ENCODE measurements at places on chromosomes 6 and 20.

GRCh38 chr20:37328149-37328945 lies 17.6 kb upstream of the SRC start:
- no peak for DNase-seq

DNA sequence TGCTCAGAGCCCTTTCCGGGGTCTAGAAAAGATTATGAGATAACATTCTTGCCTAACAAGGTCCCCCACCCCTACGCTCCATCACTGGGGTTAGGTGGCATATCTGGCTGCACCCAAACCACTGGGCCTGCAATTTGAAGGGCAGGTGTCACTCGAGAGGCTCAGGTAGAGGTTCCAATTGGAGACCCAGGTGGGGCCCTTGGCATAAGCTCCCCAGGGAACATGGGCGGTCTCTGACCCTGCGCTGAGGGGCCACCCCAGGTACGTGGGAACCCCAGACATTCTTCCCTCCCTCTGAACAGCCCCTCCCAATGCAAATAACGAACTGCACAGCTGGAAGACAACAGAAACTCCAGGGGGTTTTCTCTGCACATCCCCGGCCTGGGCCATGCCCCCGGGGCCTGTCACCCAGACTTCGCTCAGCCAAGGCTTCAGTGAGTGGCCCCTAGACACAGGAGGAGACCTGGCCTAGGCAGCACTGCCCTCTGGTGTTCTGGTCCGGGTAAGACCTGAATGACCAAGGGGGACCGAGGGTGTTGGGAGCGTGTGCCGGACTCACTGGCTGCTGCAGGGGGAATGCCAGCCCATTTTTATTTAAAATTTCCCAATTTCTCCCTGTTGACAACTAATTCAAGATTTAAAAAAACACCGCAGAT lies 47.5 kb downstream of the DSTN start:
- DNase-seq, result peak; percentile 67

- DNase-seq, result peak; percentile 95
Observed at GRCh38 chr20:1802385-1803060, 92.7 kb upstream of the SIRPA start.

- no peak for DNase-seq
Observed at GRCh38 chr6:101800598-101800997, 407.1 kb downstream of the GRIK2 start.

DNA sequence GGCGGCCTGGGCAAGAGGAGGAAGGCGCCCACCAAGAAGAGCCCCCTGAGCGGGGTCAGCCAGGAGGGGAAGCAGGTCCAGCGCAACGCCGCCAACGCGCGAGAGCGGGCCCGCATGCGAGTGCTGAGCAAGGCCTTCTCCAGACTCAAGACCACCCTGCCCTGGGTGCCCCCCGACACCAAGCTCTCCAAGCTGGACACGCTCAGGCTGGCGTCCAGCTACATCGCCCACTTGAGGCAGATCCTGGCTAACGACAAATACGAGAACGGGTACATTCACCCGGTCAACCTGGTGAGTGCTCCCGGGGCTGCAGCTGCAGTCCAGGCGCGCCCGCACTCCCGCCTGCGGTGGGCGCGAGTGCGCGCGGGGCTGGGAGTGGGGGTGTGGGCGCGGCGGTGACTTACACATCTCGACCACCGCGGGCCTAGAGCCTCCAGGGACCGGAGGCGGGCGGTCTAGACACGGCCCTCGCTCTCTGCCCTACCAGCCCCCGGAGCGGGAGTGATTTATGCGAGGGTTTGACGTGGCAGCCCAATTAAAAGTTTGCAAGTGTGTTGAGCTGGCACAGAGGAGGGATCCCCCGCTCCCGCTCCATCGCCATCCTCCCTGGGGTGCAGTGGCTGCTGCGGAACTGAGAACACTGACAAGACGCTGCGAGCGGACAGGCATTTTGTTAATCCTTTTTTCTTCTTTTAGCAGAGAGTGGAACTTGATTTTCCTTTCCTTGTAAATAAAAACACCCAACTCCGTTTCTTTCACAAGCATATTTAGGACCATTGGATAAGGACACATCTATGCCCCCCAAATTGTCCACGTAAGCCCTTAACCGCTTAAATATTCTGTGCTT lies 867 bp downstream of the TCF21 start:
- peak; percentile 26 for DNase-seq

- no peak for DNase-seq
Observed at GRCh38 chr6:108661430-108661829, 100.7 kb downstream of the FOXO3 start.

- DNase-seq, result no peak
Observed at GRCh38 chr6:142275236-142276006, 26.4 kb upstream of the ADGRG6 start.

DNA sequence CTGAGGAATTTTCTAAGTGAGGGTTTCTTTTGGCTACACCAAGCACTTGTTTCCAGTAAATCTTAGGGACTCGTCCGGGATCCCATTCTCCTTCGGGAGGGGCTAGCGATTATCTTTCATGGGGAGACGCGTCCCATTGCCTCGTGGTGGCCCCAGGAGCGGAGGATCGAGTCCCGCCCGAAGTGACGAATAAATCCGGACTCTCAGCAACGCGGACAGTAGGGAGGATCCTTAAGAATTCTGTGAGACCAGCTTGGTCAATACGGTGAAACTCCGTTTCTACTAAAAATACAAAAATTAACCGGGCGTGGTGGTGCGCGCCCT lies 69.1 kb upstream of the PRSS16 start:
- DNase-seq, result no peak

- no peak for DNase-seq
Observed at GRCh38 chr20:8000796-8001195, 18.8 kb downstream of the TMX4 start.

- DNase-seq, result no peak
Observed at GRCh38 chr6:117496383-117496990, 14.0 kb downstream of the DCBLD1 start.

GRCh38 chr6:113633638-113634037 lies 223.5 kb upstream of the MARCKS start:
- DNase-seq, result no peak

DNA sequence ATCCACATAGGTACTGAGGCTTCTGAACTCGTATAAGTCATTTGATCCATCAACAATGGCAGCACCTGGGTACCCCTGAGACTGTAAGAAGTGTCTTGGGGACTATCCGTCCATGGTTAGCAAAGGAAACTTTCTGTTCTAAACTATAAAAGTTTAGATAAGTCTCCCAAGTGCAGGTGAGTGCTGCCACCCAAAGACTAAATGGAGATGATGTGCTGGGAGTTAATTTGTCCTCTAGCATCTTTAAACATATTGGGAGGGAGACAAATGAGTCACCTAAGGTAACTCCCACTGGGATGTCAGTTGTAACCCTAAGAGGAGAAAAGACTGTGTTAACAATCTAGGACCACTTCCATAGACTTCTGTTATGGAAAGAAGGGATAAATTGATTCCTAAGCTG lies 6.2 kb downstream of the BEND6 start:
- DNase-seq, result no peak

DNA sequence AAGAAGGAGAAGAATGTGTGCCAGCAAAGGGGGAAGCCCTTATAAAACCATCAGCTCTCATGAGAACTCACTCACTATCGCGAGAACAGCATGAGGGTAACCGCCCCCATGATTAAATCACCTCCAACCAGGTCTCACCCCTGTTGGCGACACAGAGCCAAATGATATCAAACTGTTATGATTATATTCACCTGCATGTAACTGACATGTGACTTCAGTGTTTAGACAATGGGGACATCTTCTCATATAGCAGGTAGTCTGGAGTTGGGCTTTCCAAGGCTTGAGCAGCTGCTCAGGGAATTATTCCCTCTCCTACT lies 115.2 kb downstream of the SASH1 start:
- DNase-seq, result no peak

- peak; percentile 19 for DNase-seq
Observed at GRCh38 chr6:83597051-83597450, 84.7 kb downstream of the PRSS35 start.

- DNase-seq, result no peak
Observed at GRCh38 chr6:19705606-19706005, 131.6 kb upstream of the ID4 start.

DNA sequence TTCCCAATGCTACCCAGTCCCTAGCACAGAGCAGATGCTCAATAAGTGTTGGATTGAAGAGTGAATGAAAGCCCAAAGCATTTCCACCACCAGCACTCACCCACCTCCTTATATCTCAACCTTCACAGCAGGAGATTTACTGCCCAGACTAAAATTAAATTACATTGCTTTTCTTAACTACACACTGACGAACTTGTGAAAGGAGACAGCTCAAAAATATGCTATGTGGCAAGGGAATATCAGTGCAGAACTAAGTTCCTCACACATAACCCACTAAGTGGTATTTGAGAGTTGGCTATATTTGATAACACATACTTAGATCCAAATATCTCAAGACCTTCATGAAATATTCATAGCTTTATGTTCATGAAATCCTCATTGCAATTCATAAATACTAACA lies 137.7 kb downstream of the FRK start:
- DNase-seq, result no peak

- no peak for DNase-seq
Observed at GRCh38 chr20:14830466-14830865, 493.1 kb upstream of the FLRT3 start.

DNA sequence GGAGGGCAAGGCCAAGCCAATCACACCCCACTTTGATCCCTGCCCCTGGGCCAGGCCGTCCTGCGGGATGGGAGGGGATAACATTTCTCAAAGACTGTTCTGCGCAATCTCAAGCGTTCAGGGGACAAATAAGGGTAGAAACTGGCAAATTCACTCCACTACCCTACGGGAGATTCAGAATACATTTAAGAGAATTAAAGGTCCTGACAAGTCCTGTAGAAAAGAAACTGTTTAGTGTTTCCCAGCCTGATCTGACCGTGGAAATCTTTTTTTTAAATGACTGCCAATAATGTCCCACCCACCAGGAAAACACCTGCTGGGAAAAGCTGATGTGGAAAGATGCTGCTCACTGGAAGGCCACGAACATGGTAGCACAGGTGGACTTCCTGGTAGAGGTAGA lies 140.6 kb upstream of the RNF24 start:
- DNase-seq, result no peak

DNA sequence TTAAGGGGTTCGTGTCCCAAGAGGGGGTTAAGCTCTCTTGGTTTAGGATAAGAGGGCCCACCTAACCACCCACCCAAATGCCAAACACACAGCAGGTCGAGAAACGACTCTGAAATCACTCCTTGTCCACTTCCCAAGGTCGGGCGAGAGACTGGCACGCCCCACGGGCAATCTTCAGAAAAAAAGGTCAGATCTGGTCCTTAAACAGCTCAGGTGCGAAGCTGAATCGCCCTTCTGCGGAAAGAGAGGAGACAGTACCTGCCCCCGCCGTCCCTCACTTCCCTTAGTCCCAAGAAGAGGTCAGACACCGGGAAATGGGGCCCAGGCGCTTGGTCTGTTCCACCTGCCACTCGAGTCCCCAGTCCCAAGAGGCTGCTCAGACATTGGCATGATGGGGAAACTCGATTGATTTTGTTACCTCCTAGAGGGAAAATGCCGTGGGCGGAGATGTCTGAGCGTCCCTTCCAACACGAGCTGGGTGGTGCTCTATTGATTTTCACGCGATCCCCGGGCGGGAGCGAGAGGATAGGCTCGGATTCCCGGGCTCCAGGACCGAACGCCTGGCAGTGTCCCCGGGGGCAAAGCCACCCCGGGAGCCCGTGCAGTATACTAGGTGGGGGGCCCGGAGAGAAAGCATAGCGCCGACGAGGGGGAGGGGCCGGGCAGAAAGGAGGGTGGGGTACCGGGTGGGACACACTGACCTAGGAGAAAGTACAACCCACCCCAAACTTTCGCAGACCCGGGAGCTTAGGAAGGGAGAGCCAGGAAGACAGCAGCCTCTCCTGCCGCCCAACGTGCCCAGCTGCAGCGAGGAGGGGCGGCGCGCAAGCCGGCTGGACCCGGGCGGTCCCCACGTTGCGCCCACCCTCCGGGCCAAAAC lies 1.1 kb upstream of the SAMD5 start:
- DNase-seq, result no peak

GRCh38 chr20:31922181-31922580 lies 29.7 kb downstream of the PDRG1 start:
- no peak for DNase-seq

GRCh38 chr6:169263374-169263773 lies 9.7 kb upstream of the THBS2 start:
- no peak for DNase-seq

- no peak for DNase-seq
Observed at GRCh38 chr6:144712541-144712940, 427.4 kb downstream of the UTRN start.

GRCh38 chr6:103122766-103123601 lies 1729.5 kb downstream of the GRIK2 start:
- DNase-seq, result peak; percentile 28

- no peak for DNase-seq
Observed at GRCh38 chr6:2861060-2861821, 19.6 kb upstream of the SERPINB1 start.

DNA sequence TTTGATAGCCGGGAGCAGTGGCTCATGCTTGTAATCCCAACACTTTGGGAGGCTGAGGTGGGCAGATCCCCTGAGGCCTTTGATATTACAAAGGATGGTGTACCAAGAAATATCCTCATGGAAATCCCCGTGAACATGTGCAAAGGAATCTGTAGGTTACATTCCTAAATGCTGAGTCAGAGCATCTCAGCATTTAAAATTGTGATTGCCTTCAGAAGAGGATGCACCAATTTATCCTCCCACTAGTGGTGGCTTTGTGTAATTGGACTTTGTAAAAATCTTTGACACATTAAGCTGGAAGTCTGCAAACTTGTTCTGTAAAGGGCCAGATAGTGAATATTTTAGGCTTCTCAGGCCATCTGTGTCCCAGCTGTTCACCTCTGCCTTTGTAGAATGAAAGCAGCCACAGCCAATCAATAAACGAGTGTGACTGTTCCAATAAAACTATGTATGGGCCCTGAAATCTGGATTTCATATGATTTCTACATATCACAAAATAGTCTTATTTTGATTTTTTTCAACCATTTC lies 11.8 kb downstream of the TMEM14B start:
- DNase-seq, result peak; percentile 22

DNA sequence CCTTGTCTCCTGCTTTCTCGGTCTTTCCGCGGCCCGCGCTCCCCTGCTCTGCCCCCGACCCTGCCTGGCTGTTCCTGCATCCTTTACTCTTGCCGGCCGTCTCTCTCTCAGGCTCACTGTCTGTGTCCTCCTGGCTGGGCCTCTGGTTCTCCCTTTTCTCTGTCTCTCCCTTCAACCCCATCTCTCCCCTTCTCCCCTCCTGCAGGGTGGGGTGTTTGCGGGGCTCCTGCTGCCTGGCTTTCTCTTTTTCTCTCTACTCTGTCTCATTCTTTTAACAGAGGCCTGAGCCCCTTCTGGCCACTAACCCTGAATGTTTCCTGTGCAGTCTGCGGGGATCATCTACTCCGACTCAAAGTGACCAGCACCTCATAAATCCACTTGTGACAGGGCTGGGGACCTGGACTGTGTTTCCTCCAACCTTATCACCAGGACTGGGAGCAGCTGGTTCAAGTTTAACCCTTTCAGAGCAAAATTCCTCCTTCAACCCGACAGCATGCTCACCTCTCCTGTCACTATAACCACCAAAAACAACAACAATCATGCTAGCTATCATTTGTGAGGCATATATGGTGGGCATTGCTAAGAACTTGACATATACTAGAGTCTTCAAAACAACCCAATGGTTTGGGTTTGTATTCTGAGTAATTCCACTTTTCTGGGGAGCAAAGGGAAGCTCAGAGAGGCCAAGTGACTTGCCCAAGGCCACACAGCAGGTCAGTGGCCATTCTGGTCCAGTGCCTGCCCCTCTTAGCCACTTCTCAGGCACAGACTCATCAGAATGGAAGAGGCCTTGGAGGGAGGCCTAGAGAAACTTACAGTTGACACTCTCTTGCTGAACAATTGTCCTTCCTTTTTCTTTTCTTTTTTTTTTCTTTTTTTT lies 811 bp upstream of the RSPO4 start:
- DNase-seq, result no peak

- no peak for DNase-seq
Observed at GRCh38 chr20:52217689-52218395, 26.3 kb upstream of the ZFP64 start.

Measured in Ammon's horn (tissue), 1 donor.